ENCODE measurements at places on chromosomes 5 and 9.

- DNase-seq: no peak
These were observed 96.3 kb upstream of the RANBP3L start for GRCh38 chr5:36397901-36398536.

DNA sequence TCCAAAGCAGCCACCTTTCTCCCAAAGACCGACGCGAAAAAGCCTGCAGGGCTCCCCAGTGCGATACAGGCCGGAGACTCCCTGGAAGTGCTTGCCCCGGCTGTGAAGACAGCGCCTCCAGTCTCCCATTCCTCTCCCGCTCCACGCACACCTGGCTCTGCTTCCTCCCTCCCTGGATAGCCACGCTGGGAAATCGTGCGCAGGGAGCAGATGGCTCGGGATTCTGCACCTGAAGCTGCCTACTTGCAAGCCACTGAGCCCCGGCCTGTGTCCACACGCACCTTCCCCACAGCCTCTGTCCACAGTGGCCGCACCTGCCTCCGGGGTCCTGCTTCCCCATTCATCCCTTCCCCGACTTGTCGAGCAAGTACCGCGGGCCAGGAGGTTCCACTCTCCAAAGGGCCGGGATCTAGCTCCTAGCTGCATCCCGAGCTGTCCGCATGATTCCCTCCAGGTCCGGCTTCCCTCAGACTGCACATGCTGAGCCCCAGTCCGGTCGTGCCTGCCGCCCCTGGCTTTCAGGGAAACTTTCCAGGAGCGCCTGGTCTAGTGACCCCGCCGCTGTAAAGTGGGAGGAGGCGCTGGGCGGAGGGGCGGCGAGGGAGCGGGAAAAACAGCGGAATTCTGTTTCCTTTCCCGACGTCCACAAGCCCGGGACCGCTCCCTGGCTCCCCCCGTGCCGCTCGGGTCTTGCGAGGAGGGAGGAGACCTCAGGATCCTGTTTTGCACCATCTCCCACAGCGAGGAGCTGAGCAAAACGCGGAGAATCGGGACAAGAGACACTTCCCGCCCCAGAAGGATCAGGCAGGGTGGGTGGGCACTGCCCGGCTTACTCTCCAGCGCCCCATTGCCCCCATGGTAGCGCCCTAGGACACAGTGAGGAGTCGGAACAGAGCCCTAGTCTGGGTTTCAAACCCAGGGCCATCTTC is 2.0 kb downstream of the SEMA6A start:
- DNase-seq: peak; percentile 73

DNA sequence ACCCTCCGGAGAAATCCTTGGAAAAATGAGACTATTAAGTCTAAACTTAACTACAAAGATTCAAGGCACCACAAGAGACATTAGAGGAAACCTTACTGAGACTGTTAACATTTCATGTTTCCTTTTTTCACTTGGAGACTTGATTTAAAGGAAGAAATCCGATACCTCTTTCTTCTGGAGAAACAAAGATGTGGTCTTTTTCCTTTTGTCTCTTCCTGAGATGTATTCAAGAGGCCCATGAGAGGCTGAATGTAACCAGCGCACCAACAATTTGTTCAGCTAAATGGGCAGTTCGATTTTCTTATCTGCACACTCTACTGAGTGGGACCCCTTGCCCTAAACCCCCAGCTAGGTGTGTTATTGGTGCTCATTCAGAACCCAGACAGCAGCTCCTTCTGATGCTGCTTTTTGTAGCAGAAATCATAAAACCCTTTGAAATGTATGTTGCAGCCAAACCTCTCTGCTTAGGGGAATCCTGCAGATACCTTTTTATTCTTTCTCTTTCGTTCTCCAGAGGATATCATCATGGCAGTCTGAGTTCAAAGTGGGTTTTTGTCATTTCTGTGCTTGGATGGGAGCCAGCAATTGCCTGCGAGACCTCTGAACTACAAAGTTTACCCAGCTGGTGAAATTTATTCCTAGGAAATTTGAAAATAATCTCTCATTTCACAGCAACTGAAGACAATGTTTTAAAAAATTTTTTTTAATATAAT is 41.9 kb upstream of the ACTBL2 start:
- DNase-seq: no peak

DNA sequence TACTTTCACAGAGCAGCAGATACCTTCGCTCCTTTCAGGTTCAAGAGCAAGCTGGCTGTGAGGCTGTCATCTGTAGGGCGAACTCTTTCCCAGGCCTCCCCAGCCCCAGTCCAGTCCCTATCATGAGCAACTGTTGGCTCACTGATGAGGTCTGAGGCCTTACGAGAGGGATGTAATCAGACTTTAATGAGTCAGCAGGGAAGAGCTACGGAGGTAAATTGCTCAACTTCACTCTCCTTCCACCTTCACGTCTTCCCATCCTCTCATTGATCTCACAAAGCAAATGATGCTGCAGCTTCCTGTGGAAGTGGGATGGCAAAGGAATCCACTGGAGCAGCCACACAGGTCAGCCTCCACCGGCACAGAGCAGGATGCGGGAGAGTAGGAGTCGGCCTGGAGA is 130.7 kb upstream of the TBCA start:
- no peak for DNase-seq

DNA sequence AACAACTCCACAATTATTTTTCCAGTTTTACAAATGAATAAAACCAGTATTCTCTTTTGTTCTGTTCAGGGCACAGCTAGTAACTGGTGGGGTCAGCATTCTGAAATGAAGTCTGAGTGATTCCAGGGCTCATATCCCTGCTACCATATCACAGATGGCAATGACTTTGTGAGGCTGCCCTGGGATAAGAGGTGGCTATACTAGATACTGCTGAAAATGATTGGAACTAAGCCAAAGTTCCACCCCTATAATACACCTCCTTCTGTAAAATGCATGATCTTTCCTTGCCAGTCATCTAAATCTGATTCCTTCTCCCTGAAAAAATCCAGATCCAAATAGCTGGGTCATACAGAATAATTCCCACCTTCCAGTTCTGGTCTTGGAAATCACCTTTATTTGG is 14.4 kb downstream of the SLC25A51 start:
- no peak for DNase-seq
